ENCODE measurements at places on chromosomes 1 and 21. TPM values are rescaled to one million over a fixed set of nuclear protein-coding genes. Genes with fewer than 3 reads are reported as not detected.

Gene DCDC2B
- not detected for total RNA-seq

Gene SCP2
- 297 TPM for total RNA-seq

Gene THEM5
- total RNA-seq = not detected

Gene SSU72
- 54.5 TPM for total RNA-seq

Gene COL18A1
- total RNA-seq = 1.7 TPM

Gene FCRL3
- not detected for total RNA-seq

Gene PERM1
- 0.13 TPM for total RNA-seq

Gene PODN
- 24.4 TPM for total RNA-seq

Gene NOTCH2
- 309 TPM for total RNA-seq

All from articular chondrocyte of knee joint (primary cell).